ENCODE measurements at places on chromosomes 12 and 14.

GRCh38 chr14:64591809-64592208, 42.0 kb downstream of the PPP1R36 start:
- no peak for DNase-seq

DNA sequence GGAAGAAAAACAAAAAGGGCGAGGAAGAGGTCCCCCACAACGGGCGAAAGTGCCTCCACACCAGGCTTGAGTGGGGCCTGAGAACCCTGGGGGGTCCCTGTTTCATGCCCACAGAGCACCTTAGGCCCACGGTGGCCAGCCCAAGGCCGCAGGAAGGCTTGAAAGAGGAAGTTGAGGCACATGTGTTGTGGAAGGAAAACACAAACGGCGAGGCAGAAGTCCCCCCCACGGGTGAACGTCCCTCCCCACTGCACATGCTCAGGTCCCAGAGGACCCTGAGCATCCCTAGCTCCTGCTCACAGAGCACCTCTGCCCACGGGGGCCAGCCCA, 371.5 kb downstream of the ALG10 start:
- no peak for DNase-seq

DNA sequence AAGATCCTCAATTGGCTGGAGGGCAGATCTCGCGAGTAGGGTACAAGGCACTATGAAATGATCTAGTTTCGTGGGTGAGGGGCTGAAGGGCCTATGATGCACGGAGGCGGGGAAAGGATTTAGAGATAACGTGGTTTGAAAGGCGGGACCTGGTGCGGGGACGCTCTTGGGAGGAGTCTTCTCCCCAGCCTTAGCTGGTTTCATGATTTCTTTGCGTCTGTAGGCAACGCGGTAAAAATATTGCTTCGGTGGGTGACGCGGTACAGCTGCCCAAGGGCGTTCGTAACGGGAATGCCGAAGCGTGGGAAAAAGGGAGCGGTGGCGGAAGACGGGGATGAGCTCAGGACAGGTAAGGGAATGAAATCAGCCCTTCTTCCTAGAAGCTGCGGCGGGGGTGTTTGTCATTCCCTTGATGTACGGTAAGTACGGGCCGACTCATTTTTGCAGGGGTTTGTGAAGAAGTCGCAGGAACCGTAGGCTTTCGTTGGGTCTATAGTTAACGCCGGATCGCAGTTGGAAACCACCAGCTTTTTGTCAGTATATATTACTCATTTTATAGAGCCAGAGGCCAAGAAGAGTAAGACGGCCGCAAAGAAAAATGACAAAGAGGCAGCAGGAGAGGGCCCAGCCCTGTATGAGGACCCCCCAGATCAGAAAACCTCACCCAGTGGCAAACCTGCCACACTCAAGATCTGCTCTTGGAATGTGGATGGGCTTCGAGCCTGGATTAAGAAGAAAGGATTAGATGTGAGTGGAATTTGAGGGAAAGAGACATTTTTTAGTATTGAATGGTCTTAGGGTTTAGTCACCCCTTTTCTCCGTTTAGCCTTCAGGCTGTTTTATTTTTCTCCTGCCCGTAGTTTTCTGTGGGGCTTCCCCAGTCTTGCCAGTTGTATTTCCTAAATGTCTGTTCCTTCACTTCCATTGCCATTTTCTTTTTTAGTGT, 602 bp downstream of the APEX1 start:
- DNase-seq: peak; percentile 69

GRCh38 chr12:65511912-65512311, 233.4 kb downstream of the MSRB3 start:
- DNase-seq: no peak

- no peak for DNase-seq
Observed at GRCh38 chr14:104072586-104072985, 12.9 kb upstream of the ASPG start.

DNA sequence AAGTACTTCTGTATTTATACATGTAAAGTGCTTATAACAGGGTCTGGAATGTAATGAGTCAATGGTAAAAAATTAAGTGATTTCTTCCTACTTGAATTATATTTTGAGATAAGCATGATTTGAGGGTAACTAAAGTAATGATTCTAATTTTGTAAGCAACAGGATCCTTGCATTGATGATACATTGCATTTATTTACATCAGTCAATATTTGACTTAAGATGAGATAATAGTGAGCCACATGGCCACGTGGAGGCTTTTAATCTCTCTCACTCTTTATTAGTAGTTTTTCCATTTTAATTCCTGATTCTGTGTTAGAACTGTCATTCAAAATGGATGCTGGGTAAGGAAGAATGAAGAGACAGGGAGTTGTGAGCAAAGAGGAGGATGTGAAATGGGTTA, 298.1 kb upstream of the PRICKLE1 start:
- no peak for DNase-seq

Measured in effector CD4-positive, alpha-beta T cell (primary cell).